ENCODE measurements at places on chromosomes 7 and 10. TPM values are rescaled to one million over a fixed set of nuclear protein-coding genes. Genes with fewer than 3 reads are reported as not detected.

Gene PCLO
- 8.1 TPM for total RNA-seq

Gene FAM25A
- total RNA-seq, result not detected

DNA sequence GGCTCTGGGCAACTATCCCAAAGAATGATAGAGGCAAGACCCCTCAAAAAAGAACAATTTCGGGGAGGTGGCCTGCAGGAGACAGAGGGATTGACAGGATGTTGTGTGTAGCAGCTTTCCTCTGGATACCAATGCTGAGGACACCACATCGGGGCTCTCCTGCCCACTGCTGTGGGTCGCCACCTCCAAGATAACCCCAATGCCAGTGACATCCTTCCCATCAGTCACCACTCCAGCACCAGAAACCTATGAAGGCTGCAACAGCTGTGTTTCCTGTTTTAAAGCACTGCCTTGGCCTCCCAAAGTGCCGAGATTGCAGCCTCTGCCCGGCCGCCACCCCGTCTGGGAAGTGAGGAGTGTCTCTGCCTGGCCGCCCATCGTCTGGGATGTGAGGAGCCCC lies 17.6 kb downstream of the ARHGAP19 start:
- H3K36me3 ChIP-seq, result no peaks in the 10 kb centered on the region
- no peak overlapping the region for H3K4me3 ChIP-seq
- H3K4me1 ChIP-seq, result peaks cover 21% of the 10 kb centered on the region
- H3K27me3 ChIP-seq, result no peaks in the 10 kb centered on the region

DNA sequence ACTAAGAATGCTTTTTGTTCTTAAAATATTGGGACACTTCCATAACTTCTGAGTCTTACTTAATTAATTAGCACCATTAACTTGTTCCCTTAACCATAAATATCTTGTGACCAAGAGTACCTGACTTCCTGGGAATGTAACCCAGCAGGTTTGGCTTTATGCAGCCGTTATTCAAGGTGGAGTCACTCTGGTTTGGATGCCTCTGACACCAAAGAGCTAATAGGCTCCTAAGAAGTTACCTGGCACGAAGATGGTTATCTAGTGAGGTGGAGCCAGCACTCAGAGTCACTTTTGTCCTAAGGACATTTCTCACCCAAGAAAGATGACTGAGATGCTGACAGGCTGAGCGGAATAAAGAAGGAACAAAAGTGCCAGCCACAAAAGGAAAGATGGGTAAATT lies 172.3 kb downstream of the C1GALT1 start:
- H3K27ac ChIP-seq, result no peak overlapping the region
- H3K27me3 ChIP-seq, result no peaks in the 10 kb centered on the region
- no peak for DNase-seq
- H3K4me3 ChIP-seq, result no peak overlapping the region
- no peaks in the 10 kb centered on the region for H3K4me1 ChIP-seq
- H3K36me3 ChIP-seq, result no peaks in the 10 kb centered on the region

- no peaks in the 10 kb centered on the region for H3K4me1 ChIP-seq
- H3K27me3 ChIP-seq, result no peaks in the 10 kb centered on the region
- DNase-seq, result no peak
- H3K36me3 ChIP-seq, result no peaks in the 10 kb centered on the region
- H3K4me3 ChIP-seq, result no peak overlapping the region
- no peak overlapping the region for H3K27ac ChIP-seq
Measured at GRCh38 chr10:19606968-19607367, 209.3 kb upstream of the PLXDC2 start.

- no peak for DNase-seq
- H3K36me3 ChIP-seq, result no peaks in the 10 kb centered on the region
- no peaks in the 10 kb centered on the region for H3K27me3 ChIP-seq
- no peak overlapping the region for H3K4me3 ChIP-seq
Measured at GRCh38 chr10:51806079-51806835, 106.9 kb upstream of the CSTF2T start.

Measured in stomach (tissue), 19 donors.